OCI-M1 (cell line): ENCODE measurements at places on chromosomes 1 and 21.

- no peak for DNase-seq
Measured at GRCh38 chr1:212237651-212238050, 47.6 kb upstream of the PPP2R5A start.

DNA sequence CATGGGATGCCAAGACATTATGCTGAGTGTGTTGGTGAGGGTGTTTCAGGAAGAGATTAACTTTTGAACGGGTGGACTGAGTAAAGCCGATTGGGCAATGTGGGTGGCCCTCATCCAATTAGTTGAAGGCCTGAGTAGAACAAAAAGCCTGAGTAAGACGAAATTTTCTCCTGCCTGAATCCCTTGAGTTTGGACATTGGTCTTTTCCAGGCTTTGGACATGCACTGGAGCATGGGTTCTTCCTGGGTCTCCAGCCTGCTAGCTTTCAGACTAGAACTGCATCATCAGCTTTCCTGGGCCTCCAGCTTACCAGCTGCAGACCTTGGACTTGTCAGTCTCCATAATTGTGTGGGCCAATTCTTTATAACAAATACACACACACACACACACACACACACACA lies 63.6 kb downstream of the NIBAN1 start:
- DNase-seq = no peak

DNA sequence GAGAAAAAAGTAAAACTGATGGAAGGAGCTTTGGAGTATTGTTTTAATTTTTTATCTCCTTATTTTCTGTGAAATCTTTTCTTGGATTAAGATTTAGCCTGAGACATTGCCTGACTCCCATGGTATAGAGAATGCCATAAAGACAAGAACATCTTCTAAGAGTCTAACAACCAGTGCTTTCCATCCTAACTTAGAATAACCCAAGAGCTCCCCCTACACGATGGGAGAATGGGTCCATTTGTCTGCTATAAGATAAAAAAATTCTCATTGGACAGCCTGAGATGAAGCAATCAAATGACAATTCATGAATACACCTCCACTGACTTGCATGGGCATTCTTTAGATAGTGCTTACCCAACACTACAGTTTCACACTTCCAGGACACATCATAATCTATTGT lies 478.1 kb downstream of the TTLL7 start:
- DNase-seq = no peak

DNA sequence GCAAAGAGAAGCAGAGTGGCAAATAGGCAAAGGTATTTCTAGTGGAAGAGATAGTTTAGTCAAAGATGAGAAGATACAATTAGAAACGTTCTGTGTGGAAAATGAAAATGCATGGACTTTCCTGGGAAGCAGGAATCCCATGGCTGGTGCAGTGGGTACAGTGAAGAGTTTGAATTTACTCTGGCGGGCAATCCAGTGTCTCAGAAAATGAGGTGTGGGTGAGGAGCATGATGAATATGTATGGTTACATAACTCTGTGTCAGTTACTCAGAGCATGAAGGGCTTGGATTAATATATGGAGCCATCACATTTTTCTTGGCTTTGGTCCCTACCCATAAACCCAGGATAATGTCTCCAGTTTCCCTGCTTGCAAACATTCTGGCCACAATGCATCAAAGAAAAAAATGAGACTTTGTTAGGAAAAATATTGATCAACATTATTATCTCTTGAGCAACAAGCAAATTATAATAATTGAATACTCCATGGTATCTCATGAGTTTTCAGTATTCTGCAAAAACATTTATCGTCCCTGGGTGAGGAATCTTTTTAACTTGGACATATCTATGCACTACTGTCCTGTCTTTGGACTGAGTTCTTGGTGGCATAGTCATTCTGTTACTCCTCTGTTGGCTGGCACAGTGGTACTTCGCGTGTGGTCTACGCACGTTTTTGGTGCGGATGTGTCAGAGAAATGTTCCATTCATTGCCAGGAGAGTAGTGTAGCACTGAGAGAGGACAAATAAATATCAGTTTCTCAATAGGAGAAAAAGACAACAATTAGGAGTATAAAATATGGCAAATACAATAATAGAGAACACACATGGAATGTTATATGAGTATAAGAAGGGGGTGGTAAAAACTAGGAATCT lies 173.7 kb upstream of the C1orf105 start:
- DNase-seq = no peak

GRCh38 chr1:14681182-14681581 lies 82.7 kb downstream of the KAZN start:
- DNase-seq = no peak

- peak; percentile 68 for DNase-seq
Measured at GRCh38 chr1:204959374-204959773, 83.6 kb upstream of the CNTN2 start.

DNA sequence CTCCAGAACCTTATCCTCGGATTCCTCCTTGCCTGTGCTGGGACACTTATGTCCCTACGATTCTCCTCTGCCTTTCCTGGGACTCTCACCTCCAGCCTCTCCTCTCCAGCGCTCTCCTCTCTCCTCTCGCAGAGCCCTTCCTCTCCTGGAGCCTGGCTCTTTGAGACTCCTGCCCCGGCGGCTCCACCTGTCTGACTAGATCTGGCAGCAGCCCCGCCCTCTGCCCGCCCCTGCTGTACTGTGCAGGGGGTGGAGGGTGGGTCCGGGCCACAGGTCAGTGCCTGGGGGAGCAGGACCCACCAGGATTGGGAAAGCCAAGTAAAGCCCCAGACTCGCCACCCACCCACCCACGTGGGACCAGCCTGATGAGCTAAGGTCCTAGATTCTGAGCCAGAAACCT lies 1.6 kb downstream of the ELOVL1 start:
- DNase-seq = no peak

DNA sequence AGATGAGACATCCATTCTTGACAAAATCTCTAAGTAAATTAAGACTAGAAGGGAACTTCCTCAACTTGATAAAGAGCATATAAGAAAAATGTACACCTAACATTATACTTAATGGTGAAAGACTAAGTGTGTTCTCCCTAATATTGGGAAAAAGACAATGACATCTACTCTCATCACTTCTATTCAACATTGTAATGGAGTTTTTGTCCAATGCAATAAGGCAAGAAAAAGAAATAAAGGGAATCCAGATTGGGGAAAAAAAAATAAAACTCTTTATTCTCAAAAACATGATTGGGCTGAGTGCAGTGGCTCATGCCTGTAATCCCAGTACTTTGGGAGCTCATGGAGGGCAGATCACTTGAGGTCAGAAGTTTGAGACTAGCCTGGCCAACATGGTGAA lies 131.1 kb upstream of the JUN start:
- DNase-seq = no peak

- DNase-seq = no peak
Measured at GRCh38 chr1:209485751-209486150, 97.8 kb upstream of the CAMK1G start.

DNA sequence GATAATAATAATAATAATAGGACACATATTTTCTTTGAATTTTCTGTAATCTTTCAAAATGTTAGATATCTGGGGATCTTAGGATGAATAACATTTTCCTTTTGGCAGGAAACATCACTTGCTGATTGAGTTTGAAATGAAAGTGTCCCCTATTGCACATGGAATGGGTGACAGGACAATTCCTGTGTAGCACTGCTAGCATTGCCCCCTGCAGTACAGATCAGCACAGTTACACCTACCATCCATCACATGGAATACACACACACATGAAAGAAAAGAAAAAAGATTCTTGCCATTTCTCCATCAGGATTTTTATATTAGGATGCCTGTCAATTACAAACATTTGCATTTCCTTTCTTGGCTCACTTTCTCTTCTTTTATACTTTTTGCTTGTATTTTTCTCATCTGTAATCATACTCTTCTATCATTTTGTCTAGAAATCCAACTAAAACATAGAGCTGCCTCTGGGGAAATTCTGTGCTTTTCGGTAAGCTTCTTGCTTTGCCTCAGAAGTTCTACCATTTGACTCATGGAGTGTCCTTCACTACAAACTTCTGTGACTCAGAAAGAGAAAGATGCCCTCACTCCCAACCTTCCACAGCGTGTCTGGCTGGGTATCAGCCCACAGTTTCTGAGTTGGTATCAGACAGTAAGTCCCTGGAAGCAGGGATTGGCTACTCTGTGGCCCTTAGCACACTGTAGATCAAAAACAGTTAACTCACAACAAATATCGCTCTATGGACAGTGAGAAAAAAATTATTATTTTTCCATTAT lies 641.2 kb downstream of the PTPRC start:
- DNase-seq = no peak

DNA sequence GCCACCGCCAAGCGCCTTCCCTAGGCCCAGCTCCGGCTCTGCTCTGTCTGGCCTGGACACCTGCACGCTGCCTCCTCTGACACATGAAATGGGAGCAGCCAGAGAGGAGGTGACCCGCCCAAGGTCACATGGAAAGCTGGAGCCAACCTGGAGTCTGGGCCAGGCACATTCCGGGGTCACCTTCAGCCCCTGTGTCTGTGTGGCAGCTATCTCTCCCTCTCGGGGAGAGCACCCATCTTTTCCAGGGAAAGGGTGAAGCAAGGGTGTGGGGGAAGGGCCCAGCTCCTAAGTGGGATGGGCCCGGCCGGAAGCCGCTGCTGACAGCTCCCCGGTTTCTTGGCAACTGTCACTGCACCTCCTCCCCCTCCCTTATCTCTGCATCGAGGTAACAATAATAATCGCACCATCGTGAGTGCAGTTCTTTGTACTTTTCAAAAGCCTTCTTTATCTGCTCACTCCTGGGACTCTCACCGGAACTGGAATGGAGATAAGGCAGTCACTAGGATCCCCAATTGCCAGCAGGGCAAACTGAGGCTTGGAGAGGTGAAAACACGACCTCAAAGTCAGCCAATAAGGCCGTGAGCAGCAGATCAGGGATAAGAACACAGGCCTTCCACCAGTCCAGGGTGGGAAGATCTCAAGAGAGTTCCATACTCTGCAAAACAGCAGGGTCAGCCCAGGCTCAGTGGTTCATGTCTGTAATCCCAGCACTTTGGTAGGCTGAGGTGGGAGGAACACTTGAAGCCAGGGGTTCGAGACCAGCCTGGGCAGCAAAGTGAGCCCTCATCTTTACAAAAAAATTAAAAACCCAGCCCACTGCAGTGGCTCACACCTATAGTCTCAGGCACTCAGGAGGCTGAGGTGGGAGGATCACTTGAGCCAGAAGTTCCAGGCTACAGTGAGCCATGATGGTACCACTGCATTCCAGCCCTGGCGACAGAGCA lies 36.9 kb downstream of the RAP1GAP start:
- peak; percentile 68 for DNase-seq

DNA sequence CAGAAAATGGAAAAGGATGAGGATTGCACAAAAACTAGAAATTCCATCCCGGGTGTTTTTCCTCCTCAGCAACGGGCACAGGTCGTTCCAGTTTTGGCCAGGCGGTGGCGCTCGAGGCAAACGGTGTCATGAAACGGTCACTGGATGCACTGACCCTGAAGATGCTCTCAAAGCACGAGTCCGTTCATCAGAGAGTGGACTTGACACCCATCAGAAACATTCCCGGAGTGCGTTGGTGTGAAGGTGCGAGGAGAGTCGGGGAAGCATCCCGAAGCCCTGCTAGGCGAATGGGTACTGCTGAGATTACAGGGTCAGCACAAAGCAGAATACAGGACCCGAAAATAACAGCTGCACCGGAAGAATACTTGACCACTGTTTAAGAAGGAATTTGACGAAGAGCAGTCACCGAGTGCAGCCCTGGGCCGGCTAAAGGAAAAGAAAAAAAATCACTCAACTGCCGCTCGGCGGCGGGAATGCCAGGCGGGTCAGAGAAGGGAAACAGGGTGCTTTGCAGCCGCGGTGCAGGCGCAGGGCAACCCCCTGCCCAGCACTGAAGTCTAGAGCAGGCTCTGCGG lies 71.7 kb upstream of the ETS2 start:
- peak; percentile 93 for DNase-seq

GRCh38 chr1:53107570-53108322 lies 34.7 kb downstream of the SLC1A7 start:
- no peak for DNase-seq

GRCh38 chr1:242585616-242586359 lies 61.3 kb upstream of the PLD5 start:
- no peak for DNase-seq

DNA sequence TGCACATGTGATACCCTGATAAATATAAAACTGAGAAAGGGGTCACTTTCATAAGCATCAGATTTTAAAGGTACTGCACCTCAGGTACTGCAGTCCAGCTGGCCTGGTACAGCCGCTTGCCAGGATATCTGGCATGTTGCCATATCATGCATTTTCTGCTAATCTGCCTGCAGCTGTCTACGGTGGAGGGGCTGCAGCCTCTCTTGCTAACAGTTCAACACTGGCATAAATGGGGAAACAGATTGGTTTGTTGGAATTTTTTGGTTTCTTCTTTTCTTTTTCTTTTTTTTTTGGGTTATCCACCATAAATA lies 71.5 kb downstream of the MIS18A start:
- no peak for DNase-seq

- no peak for DNase-seq
Measured at GRCh38 chr21:15018382-15018781, 46.4 kb downstream of the NRIP1 start.

DNA sequence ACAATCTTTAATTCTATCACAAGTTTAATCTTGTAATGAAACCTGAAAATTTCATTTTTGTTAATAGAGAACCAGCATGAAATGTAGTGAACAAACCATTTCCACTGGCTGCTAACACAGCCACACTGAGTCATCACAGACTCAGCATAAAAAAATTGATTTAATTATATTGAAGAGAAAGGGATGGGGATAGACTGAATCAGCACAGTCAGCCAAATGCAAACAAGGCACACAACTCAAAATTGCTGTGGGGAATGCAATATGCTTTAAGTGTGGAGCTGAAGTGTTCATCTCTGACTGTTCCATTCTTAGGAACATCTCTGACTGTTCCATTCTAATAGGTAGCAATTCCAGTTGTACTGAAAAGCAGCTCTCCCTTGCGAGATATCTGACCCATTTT lies 299.8 kb downstream of the MRPL39 start:
- DNase-seq = no peak

- DNase-seq = no peak
Measured at GRCh38 chr1:230048922-230049321, 18.1 kb upstream of the GALNT2 start.

GRCh38 chr1:71618191-71618590 lies 537.4 kb upstream of the ZRANB2 start:
- no peak for DNase-seq

- DNase-seq = peak; percentile 34
Measured at GRCh38 chr1:163197022-163197421, 5.7 kb downstream of the RGS5 start.

GRCh38 chr1:164886101-164886500 lies 327.1 kb downstream of the PBX1 start:
- DNase-seq = no peak
